Hematopoietic multipotent progenitor cell treated with erythropoietin and hydrocortisone succinate and interleukin-3 and kit ligand, for 6 days (in vitro differentiated cells): ENCODE measurements at places on chromosomes 12 and 14.

DNA sequence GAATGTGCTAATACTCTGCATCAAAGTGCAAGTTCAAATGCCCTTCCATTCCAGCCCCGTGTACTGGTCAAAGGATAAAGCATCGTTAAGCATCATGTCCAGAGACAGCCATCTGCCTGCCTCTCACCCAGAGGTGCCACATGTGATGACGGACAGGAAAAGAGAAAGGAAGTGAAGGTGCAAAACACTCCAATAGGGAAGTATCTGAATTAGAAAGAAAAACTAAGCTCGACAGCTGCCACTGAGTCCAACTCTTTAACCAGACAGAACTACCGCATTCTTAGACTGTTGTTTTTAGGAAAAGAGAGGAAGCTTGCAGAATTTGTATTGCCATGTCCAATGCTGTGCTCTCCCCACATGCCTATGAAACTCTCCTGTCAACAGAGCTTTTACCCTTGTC, 465.0 kb upstream of the SOX5 start:
- DNase-seq, result no peak

DNA sequence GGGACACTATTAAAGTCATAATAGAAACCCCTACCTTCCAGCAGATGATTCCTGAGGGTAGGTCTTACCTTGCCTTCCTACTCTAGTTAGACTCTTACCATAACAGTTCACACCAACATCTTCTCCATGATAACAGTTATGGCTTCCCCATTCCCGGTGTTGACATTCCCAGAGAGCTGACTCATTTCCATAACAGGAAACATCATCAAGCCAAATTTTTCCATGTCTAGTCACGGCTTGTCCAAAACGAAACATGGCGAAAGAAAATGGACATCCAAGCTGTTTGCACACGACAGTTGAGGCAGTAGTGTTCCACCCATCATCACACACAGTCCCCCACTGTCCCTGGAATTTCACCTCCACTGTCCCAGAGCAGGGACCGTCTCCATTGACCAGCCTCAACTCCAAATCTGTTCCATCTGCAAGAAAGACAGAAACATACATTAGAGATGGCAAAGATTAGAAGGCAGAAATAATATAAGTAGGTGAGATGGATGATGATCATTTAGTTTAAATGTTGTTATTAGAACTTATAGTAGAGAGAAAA, 10.6 kb downstream of the CD163L1 start:
- no peak for DNase-seq

- no peak for DNase-seq
Measured at GRCh38 chr14:91607322-91608047, 97.4 kb upstream of the PPP4R3A start.

- peak; percentile 84 for DNase-seq
Measured at GRCh38 chr12:66345956-66346355, 43.7 kb downstream of the HELB start.
